CD8-positive, alpha-beta T cell (primary cell): ENCODE measurements at places on chromosomes 2 and 18.

- DNase-seq, result no peak
Observed at GRCh38 chr2:102792568-102793208, 30.9 kb downstream of the TMEM182 start.

DNA sequence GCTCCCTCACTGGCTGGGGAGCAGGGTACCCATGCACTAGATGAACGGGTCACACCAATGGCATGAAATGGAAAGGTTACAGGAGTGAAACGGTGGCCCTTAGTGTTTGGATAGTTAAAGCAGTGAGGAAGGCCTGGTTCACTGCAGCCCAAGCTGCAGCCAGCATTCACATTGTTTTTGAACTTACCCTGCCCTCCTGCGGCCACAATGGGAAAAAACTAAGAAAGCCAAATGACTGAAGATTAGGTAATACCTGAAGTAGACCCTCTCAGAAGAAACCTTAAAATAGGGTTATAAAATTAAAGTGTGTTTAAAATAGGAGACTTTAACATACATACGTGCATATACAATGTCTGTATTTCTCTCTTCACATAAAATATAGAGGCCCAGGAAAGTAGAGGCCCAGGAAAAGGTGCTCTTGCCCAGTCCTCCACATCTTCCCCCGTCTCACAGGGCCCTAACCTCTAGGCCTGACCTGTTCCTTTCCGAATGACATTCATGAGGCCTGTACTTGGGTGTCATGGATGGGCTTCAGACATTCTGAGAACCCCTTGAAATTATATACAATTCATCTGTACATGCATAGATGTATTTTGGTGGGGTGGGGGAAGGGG, 33.3 kb downstream of the DOK1 start:
- peak; percentile 58 for DNase-seq

DNA sequence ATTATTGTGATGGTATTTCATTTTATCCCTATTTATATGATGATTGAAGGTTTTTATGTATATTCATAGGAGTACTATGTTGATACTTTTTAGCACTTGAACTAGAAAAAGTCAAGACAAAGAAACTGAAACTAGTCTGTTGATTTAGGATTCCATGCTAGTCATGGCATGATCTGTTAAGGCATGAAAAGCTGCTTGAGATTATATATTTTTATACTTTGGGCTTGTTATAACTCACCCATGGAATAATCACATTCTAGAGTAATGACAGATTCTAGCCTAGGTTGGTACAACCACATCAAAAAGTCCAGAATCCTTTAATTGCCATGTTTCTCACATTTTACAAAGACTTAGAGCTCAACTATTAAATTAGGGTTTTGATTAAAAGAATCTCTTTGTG, 472.6 kb upstream of the CELF4 start:
- no peak for DNase-seq

- DNase-seq, result no peak
Observed at GRCh38 chr2:138922973-138923563, 142.9 kb upstream of the NXPH2 start.
